Stimulated activated CD8-positive, alpha-beta memory T cell treated with anti-CD3 and anti-CD28 coated beads, Interleukin-12 subunit alpha, Interleukin-12 subunit beta, amount 100 ng/mL, for 4 hours (primary cell): ENCODE measurements at places on chromosomes 12 and 14.

GRCh38 chr14:63180011-63180410, 24.2 kb upstream of the RHOJ start:
- DNase-seq, result no peak

- no peak for DNase-seq
These were observed 25.4 kb downstream of the CHST11 start for GRCh38 chr12:104482113-104482512.

GRCh38 chr12:32191445-32191844, 84.8 kb downstream of the BICD1 start:
- no peak for DNase-seq

- no peak for DNase-seq
These were observed 16.0 kb downstream of the MEG3 start for GRCh38 chr14:100841761-100842403.

- DNase-seq, result no peak
These were observed 4.6 kb upstream of the HIP1R start for GRCh38 chr12:122830517-122831214.

DNA sequence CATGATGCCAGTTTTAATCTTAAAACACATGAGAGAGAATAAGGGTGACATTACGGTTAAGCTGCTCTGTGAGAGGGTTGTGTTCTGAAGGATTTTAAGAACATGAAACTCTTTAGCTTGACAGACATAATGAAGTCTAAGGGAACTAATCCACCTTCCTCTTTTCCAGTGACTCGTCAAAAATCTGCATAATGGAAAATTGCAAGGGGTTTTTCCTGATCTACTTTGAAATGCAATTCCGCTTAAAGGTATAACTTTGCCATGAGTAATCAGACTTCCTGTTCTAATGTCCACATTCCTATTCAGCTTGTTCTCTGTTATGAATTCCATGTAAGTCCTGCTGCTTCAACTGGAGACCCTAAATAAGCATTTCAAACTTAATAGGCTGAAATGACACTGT, at the start of gene ZNF705A:
Gene ZNF705A, plus strand, starts transcription at position 171 of the 400 bp plus-strand sequence. CDS start 15,611 bp downstream, outside the sequence.
- no peak for DNase-seq

GRCh38 chr12:113482334-113482733, 10.7 kb upstream of the LHX5 start:
- DNase-seq, result no peak

DNA sequence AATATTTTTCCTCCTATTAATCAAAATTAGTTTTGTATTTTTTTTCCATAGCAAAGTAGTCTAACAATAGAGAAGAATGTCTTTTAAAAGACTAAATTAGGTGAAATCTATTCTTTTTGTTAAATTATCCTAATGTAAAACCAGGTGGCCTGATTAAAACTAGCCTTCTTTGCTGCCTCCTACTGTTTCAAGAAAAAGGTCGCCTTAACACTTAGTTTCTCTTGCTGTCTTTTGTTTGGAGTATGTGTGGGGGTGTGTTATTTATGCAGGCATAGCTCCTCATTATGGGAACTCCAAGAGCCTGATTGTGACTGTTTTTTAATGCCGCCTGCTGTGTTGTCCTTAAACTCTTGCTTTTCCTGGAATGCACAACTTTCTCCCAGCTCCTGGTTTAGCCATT, 855.3 kb downstream of the DIO2 start:
- no peak for DNase-seq

DNA sequence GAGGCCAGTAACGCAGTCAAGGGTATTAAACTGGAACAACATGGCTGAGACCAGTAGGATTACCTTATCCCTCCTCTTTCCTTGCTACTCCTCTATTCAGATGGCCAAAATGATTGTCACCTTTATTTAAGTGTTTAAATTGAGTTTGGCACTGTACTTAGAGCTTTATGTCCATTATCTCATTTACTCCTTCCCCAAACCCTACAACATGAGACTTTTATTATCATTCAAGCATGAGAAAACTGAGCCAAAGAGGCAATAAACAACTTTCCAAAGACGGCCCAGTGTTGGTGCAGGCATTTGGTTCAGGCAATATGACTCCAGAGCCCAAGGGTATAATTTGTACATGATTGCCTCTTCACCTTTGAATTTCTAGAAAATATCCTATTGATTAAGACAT, 370.9 kb upstream of the KITLG start:
- DNase-seq, result no peak

DNA sequence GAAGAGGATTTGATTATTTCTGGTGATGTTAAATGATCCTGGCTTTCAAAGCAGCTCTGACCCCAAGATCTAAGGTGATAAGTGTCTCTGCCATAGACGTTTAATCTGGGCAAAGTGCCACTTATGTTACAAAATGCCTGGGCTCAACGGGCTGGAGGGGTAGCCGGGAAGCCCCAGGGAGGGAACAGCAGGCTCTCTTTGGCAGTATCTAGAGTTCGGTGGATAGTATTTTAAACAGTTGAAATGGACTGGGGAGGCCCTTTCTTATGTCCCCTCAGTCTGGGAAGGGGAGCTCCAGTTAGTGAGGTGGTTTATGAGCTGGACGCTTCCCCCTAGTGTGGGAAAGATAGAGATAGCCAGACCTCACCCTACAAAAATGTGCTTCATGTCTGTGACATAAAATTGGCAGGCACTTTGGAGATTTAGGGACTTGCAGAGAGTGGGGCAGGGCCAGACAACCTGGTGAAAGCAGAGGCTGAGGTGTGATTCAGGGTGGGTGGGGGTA, 5.5 kb upstream of the HOXC11 start:
- DNase-seq, result no peak
